HL-60 (cell line): ENCODE measurements at places on chromosomes 3 and 15.
A peak's percentile ranks its signal among the peaks of the same experiment; 100 is the strongest.

GRCh38 chr3:54003136-54003535 is 111.5 kb upstream of the SELENOK start:
- DNase-seq: no peak

GRCh38 chr15:67472957-67473356 is 48.0 kb upstream of the C15orf61 start:
- no peak for DNase-seq

GRCh38 chr15:35047528-35047927 is 37.6 kb downstream of the NANOGP8 start:
- no peak for DNase-seq

DNA sequence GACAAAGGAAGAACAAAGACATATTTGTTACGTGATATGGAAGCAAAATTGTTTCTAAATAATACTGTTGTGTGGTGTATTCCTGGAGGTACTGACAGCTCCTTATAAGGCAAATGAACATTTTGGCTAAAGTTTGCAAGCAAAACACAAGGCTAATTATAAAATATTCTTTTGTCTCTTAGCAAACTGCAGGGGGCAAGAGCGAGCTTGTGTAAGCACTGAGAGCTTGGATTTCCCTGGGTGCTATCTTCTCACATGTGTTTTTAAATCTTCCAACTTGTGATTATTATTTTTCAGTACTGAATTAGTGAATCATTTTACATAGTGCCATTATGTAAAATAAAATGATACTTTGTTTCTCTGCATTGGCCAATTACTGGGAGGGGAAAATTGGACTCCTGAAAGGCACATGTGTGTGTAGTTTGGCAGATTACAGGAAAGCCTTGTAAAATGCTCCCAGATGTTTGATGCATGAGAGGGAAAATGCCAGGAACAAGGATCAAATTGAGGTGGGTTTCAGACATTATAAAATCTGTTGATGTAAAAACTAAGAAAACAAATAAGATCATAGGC is 611.5 kb downstream of the AGBL1 start:
- DNase-seq: no peak

DNA sequence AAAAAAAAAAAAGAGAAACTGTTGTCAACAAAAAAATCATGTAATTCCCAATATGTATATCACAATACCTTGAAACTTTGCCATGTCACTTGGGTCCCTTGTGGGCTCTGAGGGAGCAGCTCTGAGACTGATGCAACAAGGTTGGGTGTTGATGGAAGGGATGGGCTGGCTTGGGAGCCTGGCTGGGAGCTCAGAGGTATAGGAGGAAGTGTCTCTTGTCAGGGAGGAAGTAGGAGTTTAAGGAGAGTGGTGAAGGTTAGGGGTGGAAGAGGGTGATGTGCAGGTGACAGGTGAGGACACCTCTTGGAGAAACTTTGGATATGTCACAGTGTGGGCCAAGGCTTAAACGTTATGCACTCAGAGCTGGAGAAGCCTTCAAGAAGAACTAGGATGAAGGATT is 2.0 kb upstream of the TM6SF1 start:
- DNase-seq: peak; percentile 19

- DNase-seq: no peak
Observed at GRCh38 chr3:87446849-87447387, 170.5 kb upstream of the POU1F1 start.

DNA sequence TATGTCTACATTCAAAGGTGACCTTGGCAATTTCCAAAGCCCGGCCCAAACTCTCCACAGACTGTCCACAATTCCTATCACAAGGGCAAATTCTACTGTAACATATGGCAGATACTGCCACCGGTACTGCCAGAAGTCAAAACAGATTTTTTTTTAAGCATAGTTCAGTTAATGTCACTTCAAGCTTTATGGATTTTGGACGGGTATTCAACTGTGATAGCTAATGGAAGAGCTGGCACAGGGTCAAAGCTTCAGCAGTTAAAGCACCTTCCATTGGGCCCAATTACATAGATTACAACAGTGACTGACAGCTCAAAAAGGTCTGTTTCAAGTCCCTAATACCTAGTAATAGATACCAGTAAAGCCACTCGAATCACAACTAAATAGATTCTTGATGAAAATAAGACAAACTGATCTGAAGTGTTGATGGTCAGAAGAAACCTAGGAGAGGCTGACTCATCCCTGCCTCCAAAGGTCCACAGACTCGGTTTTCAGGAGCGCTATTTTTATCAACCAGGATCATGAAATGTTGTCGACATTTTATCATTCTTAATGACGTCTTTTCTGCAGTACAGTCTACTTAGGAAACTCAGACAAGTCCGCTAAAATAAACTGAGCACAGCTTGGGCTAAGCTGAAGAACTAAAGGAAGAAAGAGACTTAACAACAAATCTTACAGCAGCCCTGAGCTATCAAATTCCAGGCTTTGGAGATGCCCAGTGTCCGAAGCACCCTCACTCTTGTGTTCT is 38.7 kb downstream of the ANXA2 start:
- no peak for DNase-seq

DNA sequence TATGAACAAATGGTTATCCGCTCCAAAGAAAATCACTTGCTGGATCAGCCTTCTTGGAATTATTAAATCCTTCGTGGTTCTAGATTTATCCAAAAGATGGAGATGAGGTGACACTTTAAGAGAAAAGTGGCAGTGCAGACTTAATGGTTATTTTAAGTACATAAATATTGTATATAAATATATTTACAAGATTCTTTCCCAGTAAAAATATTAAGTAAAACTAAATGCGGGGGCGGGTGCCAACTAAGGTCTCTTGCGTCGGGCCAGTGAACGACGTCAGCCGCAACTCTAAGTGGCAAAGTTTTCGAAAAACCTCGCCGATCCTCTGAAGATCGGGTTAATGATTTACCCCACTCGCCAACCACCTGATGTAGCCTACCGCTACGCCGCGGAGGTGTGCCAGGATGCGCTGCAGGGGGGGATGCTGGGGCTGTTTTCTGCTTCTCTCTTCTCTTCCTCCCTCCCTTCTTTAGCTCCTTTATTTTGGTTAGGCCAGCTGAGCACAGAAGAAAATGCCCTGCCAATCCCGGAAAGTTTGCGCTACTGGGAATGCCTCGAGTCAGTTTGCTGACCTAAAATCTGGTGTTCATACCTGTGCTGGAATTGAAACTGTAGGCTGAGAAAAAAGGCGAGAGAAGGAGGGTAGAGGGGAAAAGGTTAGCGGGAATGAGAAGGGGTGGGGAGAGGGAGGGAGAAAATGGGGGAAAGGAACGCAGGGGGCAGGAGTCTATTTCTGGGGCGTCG is 7.6 kb upstream of the FOXB1 start:
- no peak for DNase-seq

GRCh38 chr3:194057570-194058188 is 78.3 kb upstream of the HES1 start:
- DNase-seq: no peak

DNA sequence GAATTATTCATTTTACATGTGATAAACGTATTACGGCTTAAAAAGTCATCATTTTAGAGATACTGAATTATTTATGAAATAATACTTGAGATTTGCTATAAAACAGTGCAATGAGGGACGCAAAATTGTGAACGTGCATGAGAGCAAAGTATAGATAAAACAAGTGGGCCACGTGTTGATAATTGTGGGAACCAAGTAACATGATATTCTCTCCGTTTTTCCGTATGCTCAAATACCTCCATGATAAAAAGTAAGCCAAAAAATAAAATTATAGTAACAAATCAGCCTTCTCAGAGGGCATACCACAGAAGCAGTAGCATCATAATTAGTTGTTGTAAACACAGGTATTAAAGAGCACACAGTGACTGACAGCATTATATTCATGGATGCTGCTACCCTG is 42.6 kb downstream of the SFMBT1 start:
- DNase-seq: no peak

DNA sequence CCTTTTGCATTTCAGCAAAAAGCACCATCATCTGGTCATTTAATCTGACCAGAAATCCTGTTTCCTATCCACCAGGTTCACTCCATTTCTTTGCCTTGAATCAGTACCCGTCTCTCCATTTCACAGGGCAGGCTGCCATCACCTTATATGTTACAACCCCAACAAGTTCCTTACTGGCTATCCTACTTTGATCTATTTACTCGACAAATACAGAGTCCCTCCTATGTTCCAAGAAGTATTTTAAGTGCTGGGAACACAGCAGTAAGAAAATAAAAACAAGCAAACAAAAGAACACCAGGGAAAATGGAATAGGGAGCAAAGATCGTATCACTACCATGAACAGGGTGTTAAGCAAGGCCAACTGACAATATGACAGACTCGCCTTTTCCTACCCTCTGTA is 295.2 kb upstream of the WNT5A start:
- DNase-seq: no peak

GRCh38 chr15:53746101-53746500 is 13.4 kb downstream of the WDR72 start:
- no peak for DNase-seq

DNA sequence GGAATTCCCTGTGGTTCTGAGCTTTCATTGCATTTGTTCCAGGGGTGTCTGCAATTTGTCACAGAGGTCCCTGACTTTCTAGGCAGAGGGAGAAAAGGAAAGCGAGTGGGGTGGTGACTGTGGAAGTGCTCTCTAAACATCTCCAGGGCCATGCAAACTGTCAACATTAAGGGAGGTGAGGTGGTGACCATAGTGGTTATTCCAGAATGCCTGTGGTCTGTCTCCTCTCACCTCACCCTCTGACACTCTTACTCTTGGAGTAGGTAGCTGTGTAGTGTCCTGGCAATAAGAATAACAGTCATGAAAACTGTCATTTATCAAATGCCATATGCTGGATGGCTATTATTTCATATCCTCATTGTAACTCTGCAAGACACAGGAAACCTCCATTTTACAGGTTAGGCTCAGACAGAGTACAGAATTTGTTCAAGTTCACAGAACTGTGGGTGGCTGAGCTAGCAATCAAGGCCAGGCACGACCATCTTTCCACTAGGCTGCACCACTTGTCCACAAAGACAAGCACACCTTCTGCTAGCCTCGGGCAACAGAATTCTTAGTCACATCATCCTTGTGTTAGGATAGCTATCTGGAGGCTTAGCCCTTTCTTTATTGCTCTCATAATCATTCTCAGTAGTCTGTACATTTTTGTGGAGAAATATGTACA is 179.4 kb downstream of the CD47 start:
- DNase-seq: no peak
